Renal cortex interstitium (tissue), 15 donors: ENCODE measurements at places on chromosomes 3 and 15.
A peak's percentile ranks its signal among the peaks of the same experiment; 100 is the strongest.

DNA sequence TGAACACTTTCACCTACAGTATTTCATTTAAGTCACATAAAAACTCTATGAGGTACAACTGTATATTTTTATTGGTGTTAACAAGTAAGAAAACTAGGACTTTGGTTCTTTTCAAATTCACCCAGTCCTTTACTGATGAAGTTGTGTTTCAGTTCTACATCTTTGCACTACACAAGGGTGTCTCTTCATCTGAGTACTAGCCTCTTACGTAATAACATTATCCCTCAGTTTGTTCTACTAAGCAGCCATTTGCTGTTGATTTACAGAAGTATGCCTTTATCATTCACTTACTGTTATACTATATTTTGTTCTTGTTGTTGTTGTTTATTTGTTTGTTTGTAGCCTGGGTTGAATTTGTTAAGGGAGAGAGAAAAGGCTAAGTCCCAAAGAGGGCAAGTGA, 311.9 kb downstream of the PLOD2 start:
- no peak for DNase-seq

DNA sequence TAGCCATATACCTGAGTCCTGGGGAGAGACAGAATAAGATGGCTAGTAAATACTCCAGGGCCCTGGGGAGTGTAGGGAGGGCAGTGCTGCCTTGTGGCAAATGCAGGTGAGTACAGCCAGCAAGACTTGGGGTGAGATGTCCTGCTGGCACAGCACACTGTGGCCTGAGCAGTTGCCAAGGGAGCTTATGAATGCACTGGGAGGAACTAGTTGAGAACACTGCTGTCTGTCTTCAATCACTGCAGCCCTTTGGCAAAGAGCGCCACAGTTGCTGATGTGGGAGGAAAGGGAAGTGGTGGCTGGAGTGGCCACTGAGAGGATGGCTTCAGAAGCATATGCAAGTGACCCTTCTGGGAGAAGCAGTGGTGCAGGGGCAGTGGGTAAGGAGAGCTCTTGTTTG, 264.6 kb downstream of the RORA start:
- DNase-seq = no peak

- no peak for DNase-seq
These were observed 9.8 kb downstream of the RAB27A start for GRCh38 chr15:55279746-55280351.

DNA sequence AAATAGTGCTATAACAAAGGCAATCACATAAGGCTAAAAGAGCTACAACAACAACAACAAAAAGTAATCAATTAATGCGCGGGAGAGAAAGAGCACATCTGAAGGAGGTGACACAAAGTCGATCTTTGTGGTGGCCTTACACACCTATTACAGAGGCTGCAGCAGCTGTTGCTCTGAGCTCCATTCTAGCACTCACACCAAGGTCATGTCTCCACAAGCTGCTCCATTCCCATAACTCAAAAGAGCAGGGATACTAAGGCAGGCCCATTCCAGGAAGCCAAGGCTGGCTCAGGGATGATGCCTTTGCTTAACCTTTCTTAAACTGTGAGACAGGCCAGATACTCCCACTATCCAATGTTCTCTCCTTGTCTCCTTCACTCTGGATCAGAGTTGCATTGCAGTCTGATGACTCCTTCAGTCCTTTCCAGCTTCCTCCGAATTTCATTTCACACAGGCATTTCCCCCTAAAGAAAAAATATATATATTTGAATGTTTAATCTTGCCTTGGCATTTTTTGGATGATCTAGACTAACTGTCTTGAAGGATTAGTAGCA, 52.7 kb downstream of the SNTN start:
- no peak for DNase-seq

DNA sequence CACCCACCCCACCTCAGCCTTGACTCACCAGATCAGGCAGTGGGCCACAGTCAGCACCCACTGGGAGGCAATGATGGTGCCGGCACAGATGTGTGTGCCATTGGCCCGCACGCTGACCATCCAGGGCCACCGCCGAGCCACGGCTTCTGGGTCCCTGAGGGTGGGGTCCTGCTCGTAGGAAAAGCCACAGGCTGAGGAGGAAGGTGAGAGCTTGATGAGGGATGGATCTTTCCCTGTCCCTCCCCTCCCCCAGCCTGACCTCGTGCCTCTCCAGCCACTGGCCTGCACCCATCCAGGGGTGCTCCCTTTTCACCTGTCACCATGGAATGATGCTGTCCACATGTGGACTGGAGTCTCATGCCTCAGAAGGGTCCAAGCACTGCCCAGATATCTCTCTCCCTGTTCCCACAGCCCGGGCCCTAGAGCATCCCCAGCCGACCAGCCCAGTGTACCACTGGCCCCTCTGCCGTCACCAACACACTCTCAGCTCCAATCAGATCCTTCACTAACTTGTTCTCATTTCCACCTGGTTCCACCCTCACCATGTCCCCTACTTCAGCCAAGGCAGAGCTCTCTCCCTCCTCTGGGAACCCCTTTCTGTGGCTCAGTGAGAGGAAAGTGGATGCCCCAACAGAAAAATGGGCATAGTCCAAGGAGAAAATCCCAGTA, 2.0 kb downstream of the PRSS50 start:
- DNase-seq = no peak

GRCh38 chr15:31327669-31328427, 1.2 kb downstream of the KLF13 start:
- peak; percentile 41 for DNase-seq

DNA sequence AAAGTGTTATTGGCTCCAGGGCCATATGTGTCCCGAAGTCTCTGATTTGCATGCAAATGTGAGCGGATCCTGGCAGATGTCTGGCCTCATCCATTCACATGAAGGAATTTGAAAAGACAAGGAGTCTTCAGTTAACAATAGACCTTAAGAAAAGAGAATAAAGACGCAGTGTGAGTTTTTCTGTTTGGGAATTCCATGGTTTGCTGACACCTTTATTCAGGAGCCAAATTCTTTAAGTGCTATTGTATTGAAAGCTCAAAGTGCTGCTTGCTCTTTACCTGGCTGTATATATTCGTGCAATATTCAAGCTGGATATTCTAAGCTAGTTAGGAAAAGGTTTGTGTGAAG, 2.2 kb downstream of the LRRN1 start:
- no peak for DNase-seq

GRCh38 chr3:14467814-14468620, 65.6 kb downstream of the SLC6A6 start:
- no peak for DNase-seq

GRCh38 chr3:46481636-46482035, 16.1 kb upstream of the RTP3 start:
- no peak for DNase-seq

GRCh38 chr3:115040673-115041286, 106.3 kb downstream of the ZBTB20 start:
- DNase-seq = no peak

DNA sequence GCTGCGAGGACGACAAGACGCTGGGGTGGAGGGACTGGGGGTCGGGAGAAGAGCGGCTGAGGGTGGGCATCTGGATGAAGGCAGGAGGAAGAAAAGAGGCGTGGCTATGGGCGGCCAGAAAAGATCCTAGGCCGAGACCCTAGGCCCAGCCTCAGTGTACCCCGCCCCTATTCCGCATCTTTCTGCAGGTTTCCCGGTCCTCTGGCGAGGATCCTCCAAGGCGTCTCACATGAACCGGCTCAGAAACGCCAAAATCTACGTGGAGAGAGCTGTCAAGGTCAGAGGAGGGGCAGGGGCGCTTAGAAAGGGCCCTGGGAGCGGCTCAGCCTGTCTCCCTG, 340 bp downstream of the TTLL3 start:
- no peak for DNase-seq

DNA sequence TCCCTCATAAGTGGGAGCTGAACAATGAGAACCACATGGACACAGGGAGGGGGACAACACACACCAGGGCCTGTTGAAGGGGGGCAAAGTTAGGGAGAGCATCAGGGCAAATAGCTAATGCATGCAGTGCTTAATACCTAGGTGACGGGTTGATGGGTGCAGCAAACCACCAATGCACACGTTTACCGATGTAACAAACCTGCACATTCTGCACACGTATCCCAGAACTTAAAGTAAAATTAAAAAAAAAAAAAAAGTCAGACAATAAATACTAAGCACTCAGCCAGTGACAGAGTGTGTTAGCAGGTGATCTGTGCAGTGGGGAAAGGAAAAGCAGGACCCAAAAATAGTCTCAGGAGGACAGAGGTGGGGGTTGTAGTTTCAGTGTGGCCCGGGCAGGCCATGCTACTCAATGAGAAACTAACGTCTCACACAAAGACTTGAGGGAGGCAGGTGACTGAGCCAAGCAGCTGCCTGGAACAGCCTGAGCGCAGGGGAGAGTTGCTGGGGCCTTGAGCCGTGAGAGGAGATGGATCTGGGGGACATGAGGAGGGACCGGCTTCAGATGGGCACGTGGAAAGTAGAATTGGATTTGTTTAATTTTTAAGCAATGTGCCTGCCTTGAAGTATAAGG, 18.4 kb downstream of the ANKDD1A start:
- no peak for DNase-seq

GRCh38 chr15:42050484-42051255, 29.8 kb upstream of the PLA2G4E start:
- DNase-seq = no peak

DNA sequence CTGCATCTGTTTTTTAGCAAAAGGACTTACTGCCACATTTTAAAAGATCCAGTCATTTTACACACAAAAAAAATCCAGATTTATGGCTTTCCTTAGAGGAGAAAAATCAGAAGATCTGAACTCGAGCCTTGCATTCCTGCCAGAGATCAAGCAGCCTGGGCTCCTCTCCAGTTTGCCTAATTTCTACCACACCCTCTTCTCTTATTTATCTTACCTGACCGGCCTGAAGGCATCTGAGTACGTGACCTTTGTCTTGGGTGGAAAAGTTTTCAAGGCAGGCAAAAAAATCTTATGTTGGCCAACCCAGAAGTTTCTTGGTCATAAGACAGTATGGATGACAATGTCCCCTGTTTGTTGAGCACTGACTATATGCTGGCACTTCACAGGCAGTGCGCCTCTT, 60.3 kb downstream of the CHRD start:
- no peak for DNase-seq

DNA sequence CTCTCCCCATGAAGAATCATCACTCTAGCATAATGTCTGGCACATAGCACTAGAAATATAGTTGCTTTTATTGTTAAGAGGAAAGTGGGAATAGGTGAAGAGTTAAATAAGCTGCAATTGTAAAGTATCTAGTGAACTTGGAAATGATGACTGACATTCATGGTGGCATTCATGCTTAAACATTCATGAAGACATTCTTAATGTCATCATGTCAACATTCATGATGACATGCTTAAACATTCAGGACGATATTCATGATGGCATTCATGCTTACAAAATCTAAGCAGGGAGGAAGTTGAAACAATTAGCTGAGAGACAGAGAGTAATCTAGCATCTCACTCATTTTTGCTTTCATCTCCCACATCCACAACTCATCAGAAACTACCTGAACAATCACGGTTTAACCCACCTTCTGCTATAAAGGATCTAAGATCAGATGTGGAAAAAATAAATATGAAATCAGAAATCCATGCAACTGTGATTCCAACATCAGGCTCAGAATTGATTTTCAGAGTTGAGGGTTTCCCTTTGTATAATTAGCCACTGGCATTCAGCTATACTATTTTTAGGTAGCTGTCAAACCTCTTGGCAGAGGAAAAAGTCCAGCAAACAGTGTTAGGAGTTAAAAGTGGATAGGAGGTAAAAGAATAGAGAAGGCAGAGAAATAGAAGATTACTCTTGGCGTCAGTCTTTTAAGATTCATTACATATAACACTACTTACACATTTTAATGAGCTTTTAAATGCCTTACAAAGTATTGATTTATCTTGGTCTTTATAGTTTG, 3.5 kb downstream of the DRD3 start:
- no peak for DNase-seq

DNA sequence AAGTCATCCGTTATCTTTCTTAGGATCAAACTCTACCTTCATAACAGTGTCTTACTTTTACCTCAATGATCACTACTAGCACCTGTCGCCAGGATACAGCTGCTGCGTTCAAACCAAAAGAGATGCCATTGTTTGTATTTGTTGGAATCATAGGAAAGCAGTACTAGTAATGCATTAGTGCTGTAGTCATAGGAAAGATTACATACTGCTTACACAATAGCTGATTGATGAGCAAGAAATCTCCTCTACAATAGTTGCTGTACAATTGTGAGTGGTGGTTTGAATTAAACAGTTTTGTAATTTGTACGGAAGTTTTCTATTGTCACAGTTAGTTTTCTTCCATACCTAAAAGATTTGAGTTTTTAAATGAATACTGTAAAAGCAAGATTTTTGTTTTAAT, 21.4 kb downstream of the ACAP2 start:
- DNase-seq = no peak

DNA sequence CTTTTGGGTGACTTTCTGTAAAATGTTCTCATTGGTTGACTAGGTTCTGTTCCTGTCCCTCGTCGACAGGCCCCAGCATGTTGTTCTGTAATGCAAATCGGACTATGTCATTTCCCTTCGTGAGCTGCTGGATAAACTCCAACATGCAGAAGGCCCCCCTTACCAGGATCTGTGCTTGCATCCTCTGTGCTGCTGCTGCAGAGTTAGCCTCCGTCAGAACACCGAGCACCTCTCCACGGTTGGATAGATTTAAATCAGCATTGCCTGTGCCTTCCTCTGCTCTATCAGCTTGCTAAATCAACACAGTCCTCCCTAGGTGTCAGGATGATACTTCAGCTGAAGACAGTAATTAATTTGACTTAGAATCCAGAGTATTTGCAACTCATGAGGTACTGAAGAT, 12.7 kb upstream of the MINDY4B start:
- DNase-seq = no peak

GRCh38 chr15:70200511-70201424, 103.1 kb upstream of the TLE3 start:
- no peak for DNase-seq

- DNase-seq = no peak
These were observed 60.9 kb downstream of the ASB7 start for GRCh38 chr15:100663086-100663914.

DNA sequence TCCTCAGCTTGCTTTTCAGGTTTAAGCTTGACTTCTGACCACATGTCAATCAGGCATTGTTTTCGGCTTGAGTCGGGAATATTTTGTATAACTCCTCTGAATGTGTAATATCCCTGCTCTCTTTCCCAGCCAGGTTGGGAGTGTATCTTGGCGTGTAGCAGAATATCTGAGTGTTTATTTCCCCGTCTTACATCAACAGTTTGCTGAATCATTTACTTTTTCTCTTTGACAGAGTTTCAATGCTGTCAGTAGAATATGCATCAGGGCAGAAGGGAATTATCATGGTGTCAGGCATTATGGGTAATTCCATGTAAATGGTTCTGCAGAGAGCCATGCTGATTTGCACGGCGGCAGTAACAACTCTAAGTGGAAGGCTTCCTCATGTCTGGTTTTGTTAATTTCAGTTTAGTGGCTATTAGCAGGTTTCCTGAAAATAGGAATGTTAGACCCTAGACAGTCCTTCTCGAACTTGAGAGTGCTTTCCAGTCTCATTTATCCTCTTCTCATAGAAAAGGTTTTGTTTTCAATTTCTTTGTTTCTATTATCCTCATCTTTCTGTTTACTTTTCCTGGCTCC, 566.3 kb downstream of the AGBL1 start:
- no peak for DNase-seq

GRCh38 chr3:7209098-7209497, 348.2 kb downstream of the GRM7 start:
- no peak for DNase-seq
